Endothelial cell (in vitro differentiated cells): ENCODE measurements at places on chromosomes 7 and 10.

DNA sequence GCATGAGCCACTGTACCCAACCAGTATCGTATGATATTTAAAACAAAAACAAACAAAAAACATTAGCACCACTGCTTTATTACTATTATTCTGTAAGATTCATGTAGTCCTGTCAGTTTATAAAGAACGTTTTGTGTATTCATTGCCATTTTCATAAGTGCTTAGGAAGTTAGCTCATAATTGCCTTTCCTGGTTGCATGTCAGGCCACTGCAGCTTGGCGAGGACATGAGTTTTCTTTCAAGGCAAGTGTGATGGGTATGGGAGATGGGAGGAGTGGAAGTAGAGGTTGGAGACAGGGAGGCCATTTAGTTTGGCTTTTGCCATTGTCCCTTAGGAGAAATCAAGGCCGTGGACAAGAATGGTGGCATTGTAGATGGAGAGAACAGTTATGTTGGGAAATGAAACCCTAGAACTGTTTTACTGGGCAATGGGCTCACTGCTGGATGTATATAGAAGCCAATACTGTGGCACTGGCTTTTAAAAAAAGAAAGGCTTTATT is 48.9 kb downstream of the TYW1 start:
- no peak for DNase-seq

GRCh38 chr10:129941199-129942018 is 22.7 kb downstream of the EBF3 start:
- no peak for DNase-seq

GRCh38 chr7:131839967-131840690 is 283.7 kb upstream of the PODXL start:
- no peak for DNase-seq

- no peak for DNase-seq
Measured at GRCh38 chr7:26147030-26147429, 5.0 kb upstream of the NFE2L3 start.

DNA sequence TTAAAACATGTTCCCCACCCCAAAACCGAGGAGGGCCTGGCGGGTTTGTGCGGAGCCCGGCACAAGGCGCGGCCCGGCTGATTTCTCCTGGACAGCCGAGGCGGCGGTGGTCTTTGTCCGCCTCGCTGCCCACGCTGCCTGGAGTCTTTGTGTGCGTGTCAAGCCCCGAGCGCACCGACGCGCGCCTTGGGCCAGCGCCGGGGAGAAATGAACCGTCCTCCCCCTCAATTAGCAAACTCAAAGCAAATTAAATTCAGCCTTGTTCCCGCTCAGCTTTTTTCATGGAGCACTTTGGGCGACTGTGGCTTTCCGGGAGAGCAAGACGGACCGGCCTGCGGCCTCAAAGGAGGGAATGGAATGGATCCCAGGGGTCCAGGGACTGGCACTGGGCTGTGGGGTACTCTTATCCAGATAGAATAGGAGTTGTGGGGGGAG is 4.1 kb downstream of the EMX2 start:
- no peak for DNase-seq

DNA sequence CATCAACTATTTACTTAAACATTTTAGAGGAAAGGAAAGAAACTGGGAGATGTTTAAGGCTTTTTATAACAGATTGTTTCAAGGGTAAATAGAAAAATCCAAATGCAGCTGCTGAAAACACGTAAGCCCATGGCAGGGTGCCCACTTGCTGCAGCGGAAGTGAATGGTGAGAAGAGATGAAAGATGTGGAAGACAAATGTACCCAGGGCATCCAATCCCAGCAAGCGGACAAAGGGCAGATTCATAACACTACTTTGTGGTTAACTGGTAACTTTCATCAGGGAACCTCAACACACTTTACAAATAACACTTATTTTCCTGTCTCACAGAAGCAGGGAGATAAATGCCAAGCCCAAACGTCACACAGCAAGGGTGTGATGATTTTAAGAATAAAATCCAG is 358.4 kb downstream of the KCNMA1 start:
- no peak for DNase-seq

DNA sequence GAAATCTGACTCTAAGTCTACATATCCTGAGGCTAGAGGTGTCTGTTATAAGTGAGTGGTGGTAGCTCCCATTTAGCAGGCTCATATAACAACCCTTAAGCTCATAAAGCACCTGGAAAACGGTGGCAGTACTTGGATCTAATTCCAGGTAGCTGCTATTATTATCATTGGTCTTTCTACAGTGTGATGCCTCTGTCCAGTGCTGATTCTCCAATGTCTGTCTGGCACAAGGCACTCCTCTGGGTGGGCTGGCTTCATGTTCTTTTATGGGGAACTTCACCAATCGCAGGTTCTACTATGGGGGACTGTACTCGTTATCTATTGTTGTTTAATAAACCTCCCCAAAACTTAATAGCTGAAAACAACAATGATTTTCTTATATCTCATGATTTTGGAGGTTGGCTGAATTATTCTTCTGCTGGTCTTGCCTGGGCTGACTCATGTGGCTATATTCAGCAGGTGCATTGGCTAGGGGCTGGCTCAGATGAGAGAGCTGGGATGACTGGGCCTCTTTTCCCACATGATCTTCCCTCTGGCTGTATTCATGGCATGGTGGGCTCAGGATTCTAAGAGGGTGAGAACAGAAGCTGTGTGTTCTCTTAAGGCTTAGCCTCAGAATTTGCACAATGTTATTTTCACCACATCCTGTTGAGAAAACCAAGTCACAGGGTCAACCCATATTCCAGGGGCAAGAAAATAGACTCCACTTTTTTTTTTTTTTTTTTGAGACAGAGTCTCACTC is 93.0 kb upstream of the PCGF5 start:
- DNase-seq = no peak

- no peak for DNase-seq
Measured at GRCh38 chr7:130150587-130150986, 54.6 kb downstream of the TMEM209 start.

DNA sequence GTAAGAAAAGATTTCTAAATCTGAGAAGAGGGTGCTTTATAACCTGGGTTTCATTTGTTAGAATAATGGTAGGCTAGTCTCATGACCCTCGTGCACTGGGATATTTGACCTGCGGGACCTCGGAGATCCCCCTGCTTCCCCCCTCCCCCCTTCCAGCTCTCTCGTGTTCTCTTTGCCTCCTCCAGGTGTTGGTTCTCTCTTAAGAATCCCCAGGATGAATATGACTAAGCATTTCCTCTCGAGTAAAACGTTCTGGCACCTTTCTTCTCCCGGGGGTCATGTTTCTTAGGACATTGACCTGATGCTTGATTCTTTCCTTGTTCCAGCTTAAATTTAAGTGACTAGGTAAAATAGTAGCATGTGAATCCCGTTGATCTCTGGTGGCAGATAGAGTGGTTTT is 71.2 kb downstream of the SHH start:
- DNase-seq = no peak

DNA sequence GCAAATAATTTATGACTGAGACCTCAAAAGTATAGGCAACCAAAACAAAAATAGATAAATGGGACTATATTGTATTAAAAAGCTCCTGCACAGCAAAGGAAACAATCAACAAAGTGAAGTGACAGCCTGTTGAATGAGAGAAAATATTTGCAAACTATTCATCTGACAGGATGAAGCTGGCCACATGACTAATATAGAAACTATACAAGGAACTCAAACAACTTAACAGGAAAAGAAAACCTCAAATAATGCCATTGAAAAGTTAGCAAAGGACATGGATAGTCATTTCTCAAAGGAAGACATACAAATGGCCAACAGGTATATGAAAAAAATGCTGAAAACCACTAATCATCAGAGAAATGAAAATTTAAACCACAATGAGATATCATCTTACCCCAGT is 245.1 kb downstream of the STK31 start:
- no peak for DNase-seq

GRCh38 chr10:91709394-91709798 is 76.5 kb upstream of the PPP1R3C start:
- DNase-seq = no peak

DNA sequence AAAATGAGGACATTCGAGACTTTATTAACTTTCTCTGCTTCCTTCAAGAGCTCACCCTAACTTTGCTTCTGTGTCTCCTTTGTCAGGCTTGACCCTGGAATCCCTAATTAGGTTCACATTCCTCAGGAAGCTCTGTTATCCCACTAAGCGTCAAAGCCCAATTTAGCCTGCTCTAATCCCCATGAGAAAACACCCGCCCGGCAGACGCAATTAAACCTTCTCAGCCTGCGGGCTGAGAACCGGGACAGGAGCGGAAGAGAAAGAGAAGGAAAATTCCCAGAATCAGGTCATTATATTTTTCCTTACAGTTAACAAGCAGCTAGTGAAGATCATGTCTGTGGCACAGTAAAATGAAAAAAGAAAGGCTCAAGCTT is 93.0 kb downstream of the TNS3 start:
- no peak for DNase-seq

- no peak for DNase-seq
Measured at GRCh38 chr7:70426249-70426880, 705.6 kb upstream of the GALNT17 start.

- DNase-seq = no peak
Measured at GRCh38 chr7:75987805-75988567, 6.4 kb downstream of the TMEM120A start.
